ENCODE measurements at places on chromosomes 5 and 9.
A peak's percentile ranks its signal among the peaks of the same experiment; 100 is the strongest.

DNA sequence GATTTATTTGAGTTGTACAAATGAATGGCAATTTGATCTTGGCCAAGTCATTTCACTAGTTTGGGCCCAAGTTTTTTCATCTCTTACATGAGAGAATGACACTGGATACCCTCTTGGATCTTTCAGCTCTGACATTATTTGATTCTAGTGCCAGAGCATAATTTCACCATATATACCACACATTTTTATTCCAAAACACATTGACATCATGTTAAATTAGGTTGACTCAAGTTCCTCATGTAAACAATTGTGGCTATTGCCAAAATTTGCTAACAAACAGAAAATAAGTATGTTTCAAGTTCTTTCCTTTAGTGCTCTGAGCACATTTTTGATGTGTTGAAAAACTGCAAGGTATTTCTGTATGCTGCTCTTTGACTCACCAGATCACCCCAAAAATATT, 375.8 kb downstream of the ZNF608 start:
- DNase-seq: no peak

DNA sequence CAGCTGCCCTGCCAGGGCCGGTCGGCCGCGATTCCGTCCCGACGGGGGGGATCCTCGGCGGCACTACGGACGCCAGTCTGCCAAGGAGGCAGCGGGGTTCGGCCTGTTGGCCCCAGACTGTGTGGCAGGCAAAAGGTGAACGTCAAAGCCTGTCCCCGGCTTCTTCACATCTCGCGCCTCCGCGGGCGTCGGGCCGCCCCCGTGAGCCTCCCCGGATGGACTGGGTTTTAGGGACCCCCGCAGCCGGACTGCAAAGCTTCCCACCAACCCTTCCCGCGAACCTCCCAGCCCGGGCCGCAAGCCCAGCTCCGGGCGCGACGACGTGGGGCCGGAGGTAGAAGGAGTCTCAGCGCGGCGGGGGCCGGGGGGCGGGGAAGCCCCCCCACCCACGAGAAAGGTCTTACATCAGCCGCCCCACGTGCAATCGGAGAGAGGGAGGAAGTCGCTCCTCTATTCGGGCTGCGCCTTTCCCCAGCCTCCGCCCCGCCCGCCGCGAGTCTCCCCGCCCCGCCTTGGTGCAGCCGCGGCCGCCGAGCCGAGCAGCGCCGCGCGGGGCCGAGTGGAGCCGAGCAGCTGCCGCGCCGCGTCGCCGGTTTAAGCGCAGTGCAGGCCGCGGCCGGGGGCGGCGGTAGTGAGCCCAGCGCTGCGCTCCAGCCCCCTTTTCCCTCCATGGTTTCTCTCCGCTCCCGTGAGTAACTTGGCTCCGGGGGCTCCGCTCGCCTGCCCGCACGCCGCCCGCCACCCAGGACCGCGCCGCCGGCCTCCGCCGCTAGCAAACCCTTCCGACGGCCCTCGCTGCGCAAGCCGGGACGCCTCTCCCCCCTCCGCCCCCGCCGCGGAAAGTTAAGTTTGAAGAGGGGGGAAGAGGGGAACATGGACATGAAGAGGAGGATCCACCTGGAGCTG, at the start of gene ANP32B:
TSS of gene ANP32B (plus strand) at position 659 of the 906 bp plus-strand sequence. CDS start at position 874, 215 bp downstream.
- peak; percentile 91 for DNase-seq

- no peak for DNase-seq
Measured at GRCh38 chr5:50822761-50823160, 156.3 kb downstream of the PARP8 start.

DNA sequence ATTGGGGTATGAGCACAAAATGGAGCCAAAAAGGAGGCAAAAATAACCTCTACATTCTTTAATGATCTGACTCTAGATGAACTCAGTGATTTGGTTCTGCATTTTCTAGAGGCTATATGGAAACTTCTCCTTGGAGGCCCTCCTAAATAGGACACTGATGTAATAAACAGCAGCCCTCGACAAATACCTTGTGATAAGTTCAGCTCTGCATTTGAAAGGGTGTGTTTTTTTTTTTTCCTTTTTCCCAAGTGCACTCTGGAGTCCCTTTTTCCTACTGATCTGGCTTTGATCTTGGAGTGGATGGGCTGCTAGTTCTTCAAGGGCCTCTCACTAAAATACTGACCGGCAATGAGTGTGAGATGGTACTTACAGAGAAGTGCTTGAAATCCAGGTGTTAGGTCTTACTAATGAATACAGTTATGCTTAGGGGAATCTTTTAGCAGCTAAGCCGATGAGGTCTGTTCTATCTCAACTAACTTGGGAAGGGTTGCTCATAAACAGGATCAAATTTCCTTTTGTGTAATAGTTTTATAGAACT, 161.7 kb downstream of the MAST4 start:
- DNase-seq: no peak

DNA sequence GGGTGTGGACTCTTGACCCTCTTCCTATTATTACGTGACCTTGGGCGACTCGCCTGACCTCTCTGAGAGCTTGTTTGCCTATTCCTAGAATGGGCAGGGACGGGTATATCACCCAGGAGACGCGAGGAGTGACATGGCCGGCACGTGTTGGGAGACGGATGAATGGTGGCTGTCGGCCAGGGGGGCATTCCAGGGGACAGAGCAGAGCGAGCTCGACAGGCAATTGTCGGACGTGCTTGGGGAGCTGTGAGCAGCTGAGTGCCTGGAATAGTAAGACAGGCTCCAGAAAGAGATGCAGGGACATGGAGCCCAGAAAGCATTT, 29.3 kb upstream of the UNC5A start:
- DNase-seq: no peak

DNA sequence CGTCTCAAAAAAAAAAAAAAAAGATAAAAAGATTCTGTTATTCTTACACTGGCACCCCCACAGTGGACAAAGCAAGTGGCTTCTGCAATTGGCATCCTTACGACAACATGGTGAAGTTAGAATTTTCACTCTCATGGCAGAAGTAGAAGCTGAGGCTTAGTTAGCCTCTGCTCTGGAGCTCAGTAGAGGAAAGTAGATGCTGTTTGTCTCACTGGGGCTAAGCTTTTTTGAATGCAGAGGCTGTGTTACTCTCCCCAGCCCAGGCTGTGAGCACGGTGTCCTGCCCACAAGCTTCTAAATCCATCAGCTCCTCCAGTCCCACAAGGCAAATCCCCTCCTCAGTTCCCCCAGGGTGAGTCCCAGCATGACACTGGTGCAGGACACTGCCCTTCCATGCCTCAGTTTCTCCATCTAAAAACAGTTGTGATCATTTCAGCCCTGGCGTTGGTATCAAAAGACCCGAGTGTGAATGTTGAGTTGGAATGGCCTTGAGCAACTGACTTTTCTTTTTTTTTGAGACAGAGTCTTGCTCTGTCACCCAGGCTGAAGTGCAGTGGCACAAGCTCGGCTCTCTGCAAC, 22.6 kb upstream of the PHF19 start:
- DNase-seq: no peak

DNA sequence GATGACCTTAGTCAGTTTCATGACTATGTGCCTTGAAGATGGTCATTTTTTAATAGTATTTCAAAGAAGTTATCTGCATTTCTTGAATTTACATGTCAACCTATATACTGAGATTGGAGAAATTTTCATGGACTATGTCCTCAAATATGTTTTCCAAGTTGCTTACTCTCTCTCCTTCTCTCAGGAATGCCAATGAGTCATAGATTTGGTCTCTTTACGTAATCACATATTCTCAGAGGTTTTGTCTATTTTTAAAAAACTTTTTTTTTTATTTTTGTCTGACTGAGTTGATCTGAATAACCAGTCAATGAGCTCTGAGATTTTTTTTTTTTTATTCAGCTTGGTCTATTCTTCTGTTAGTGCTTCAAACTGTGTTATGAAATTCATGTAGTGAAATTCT, 374.7 kb upstream of the GRIN3A start:
- no peak for DNase-seq

GRCh38 chr5:82424211-82424610, 146.1 kb upstream of the RPS23 start:
- DNase-seq: no peak

- DNase-seq: no peak
Measured at GRCh38 chr9:7454624-7455023, 345.0 kb downstream of the DMAC1 start.

DNA sequence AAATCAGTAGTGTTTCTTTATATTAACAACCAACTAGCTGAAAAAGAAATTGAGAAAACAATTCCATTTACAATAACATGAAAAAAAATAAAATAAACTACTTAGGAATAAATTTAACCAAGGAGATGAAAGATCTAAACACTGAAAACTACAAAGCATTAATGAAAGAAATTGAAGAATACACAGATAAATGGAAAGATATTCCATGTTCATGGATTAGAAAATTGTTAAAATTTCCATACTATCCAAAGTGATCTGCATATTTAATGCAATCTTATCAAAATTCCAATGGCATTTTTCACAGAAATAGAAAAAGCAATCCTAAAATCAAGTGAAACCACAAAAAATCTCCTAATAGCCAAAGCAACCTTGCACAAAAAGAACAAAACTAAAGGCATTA, 320.2 kb upstream of the GRAMD2B start:
- DNase-seq: no peak

GRCh38 chr5:1108023-1108864, 3.6 kb downstream of the SLC12A7 start:
- no peak for DNase-seq

DNA sequence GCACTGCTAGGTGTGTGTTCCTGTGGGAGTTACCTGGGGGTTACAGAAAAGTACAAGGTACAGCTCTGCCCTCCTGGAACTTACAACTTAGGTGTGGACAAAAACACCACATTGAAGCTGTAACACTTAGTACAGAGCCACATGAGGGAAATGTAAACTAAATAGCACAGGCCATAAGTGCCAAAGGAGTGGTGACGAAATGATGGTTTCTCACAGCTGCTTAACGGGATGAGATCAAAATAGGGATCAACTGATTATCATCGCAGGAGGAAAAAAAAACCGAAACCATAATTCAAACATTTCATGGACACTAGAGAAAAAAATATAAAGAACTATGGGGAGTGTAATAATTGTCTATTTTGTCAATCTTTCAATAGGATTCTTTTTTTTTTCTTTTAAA, 5.9 kb downstream of the LIX1 start:
- DNase-seq: no peak

GRCh38 chr5:317086-317811, 4.3 kb upstream of the AHRR start:
- DNase-seq: peak; percentile 76

DNA sequence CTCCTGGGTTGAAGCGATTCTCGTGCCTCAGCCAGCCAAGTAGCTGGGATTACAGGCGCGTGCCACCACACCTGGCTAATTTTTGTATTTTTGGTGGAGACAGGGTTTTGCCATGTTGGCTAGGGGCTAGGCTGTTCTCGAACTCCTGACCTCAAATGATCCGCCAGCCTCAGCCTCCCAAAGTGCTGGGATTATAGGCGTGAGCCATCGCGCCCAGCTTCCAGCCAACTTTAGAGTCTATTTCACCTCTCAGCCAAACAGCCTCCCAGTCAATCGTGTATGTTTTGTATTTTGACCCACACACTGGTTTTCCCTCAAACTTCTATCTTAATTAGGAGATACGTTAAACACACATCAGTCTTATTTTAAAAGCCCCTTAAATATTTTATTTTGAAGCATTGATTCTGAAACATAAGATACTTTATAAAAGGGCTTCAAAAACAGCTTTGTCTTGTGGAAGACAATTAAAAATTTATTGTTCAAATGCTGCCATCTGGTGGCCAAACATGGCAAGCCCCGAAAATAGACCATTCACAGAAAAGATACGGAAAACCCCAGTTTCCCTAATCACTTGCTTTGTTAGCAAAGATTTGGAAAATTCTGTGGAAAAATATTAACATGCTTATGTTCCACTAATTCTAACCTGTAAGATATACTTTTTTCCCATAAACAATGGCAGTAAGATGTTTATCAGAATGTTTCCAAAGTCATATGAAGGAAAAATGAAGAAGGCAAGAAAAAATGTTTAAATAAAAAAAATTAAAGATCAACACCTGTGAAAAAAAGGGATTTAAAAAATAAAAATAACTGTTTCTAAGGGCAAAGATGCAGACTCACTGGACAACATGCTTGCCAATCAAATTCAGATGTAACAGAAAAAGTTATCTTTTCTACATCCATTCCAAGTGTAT, 33.1 kb downstream of the APTX start:
- peak; percentile 68 for DNase-seq

Measured in fibroblast of pulmonary artery (primary cell).